ENCODE measurements at places on chromosomes 11 and 22.

DNA sequence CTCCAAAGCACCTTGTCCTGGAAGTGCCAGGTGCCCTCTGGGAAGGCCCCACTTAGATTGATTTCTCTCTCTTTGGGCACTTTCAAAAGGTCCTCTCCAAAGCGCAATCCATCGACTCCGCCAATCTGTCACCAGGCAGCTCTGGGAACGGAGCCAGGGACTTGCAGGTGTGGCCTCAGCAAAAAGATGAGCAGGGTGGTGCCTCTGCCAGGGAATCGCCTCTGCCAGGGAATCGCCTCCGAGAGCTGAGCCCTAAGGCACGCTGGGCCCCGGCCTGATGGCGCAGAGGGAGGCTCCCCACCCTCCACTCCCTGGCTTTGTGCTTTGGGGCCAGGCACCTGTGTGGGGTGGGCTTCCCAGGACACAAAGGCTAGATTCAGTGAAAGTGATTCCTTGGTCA, 1391.3 kb downstream of the TBC1D22A start:
- DNase-seq, result no peak

DNA sequence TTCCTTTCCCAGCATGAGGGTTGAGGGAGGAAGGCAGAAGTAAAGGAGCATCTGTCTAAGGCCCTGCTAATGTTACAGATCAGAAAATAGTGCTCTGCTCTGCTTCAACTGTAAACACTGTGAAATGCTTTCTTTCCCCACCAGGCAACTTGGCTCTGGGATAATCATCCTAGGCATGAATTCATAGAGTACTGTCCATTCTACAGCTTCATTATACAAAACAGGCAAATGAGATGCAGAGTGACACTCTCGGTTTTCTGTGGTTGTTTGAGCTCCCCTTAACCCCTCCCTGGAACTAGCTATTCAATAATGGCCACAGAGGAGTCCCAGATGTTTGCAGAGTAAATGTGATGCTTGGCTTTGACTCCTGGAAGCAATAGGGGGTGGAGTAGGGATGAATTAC, 184.3 kb upstream of the CTSC start:
- DNase-seq, result no peak

GRCh38 chr22:40510631-40511364, 125.7 kb downstream of the MRTFA start:
- DNase-seq, result no peak

DNA sequence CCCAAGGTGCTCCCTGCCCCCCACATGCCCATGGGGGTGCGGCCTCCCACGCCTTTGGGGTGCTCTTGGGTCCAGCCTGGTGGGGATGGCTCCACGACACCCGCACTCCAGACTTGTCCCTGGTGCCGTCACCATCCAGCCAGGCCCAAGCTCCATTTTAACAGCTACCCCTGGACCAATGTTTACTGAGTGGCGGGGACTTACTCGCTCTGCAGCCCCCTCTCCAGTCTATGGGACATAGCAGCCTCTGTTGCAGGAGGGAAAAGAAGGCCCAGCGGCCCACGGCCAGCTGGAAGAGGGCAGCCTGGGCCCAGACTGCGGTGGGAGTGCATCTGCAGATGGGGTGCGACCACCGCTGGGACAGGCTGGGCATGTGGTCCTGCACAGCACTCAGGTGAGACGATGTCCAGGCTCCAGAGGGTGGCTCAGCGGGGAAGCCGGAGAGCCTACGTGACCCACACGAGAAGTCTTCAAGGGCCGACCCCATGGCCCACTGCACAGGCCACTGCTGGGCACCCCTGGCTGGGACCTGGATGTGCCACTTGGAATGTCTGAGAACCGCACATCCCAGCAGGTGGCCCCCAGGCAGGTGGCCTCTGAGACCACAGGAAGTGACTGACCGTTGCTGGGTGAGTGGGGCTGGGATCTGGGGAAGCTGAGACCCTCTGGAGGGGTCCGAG, 18.1 kb downstream of the IL17REL start:
- no peak for DNase-seq

GRCh38 chr22:27463121-27463660, 338.4 kb downstream of the MN1 start:
- DNase-seq, result no peak

- no peak for DNase-seq
Measured at GRCh38 chr11:35953081-35953760, 9.4 kb downstream of the LDLRAD3 start.

DNA sequence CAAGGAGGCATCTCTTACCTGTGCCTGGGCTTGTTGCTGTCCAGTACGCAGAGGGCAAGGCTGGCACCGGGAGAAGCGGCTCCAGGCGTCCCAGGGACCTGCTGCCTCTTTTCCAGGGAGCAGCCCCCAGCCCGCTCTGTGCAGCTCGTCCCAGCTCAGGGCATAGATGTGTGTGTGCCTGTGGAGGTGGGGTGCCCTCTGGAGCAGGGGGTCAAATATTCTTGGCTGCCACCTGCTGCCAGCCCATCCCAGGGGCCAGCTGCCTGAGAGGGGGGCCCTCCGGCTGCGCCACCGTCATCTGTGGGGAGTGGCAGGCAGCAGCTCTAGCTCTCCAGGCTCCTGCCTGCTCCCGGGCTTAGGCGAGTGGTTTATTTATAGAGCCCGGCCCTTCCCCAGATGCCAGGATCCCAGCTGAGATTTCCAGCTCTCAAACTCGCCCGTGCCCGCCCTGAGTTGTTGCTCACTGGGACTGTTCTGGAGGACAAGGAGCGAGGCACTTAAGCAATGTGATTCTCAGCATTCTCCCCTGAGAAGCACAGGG, 87.5 kb downstream of the RTL6 start:
- no peak for DNase-seq

GRCh38 chr11:57815877-57816276, 54.3 kb downstream of the CTNND1 start:
- DNase-seq, result no peak

DNA sequence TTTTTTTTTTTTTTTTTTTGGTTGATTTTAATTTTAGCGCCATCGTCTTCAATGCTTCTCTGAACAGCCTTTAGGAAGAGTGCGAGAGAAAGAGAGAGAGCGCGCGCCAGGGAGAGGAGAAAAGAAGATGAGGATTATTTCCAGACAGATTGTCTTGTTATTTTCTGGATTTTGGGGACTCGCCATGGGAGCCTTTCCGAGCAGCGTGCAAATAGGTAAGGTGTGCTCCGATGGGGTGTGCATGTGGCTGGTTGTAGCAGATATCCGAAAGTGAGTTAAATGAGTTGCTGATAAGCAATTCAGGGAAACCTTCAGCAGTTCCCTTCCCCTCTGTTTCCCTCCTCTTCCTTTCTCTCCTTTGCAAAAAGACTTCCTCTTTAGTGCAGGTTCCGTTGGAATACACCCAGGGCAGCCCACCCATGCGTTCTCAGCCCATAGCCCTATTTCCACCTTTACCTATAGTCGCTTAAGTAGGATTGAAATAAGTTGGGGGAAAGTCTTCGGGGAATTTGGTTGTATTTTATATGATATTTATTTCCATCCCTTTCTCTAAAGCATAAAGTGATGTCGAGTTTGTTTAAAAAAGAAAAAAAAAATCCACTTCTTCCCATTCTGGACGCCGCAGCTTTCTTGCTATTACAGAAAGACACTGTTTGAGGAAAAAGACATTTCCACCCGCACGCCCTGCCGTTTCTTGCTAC, 1.1 kb downstream of the GRIA4 start:
- DNase-seq, result no peak

DNA sequence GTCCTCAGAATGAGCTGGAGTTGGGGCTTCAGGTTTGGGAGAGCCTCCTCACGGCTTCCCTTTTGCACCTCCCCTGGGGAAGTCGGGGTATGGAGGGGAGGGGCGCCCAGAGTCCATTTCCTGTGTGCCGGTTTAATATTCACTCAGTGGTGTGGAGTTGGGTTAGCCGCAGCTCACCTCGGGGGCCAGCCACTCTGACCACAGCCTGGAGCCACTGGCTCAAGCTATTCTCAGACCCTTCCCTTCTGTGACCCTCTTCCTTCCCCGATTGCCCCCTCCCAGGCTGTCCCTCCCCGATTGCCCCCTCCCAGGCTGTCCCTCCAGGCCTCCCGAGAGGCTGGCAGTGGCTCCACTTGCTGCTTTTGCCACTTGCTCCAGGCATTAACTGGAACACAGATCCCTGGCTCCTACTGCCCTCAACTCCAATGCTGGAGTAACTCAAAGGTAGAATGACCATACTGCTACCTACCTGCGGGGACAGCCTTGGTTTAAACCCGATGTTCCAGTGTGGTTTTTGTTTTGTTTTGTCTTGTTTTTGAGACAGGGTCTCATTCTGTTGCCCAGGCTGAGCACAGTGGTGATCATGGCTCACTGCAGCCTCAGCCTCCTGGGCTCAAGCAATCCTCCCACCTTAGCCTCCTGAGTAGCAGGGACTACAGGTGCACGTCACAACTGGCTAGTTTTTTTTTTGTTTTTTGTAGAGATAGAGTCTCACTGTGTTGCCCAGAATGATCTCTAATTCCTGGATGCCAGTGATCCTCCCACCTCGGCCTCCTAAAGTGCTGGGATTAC, 29.3 kb downstream of the RPUSD4 start:
- DNase-seq, result no peak

- DNase-seq, result no peak
Measured at GRCh38 chr11:97772705-97773104, 1248.0 kb upstream of the CNTN5 start.

GRCh38 chr22:21834869-21835268, 32.6 kb downstream of the MAPK1 start:
- DNase-seq, result no peak

- DNase-seq, result no peak
Measured at GRCh38 chr11:26028393-26028911, 303.5 kb upstream of the ANO3 start.

GRCh38 chr11:118201966-118202365, 22.8 kb downstream of the JAML start:
- DNase-seq, result no peak

- no peak for DNase-seq
Measured at GRCh38 chr11:58060939-58061672, 30.4 kb downstream of the OR6Q1 start.

DNA sequence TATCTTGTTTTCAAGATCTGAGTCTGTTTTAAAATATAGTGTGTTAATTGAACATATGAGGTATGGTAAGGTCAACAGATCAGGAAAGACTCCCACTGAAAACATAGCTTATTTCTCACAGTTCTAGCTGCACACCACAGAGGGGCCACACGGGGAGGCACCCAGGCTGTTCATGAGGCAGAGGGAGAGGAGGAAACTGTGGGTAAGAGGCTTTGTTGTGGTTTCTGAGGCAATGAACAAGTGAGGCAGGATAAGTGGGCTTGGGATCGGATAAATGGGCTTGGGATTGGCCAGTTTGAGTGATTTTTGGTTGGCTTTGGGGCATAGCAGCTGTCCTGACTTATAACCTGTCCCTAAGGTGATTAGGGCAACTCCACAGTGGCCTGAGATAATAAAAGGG, 242.1 kb downstream of the LUZP2 start:
- no peak for DNase-seq

- no peak for DNase-seq
Measured at GRCh38 chr22:22687638-22688500, 43.5 kb downstream of the GGTLC2 start.

GRCh38 chr22:32853662-32854061, 52.2 kb downstream of the TIMP3 start:
- DNase-seq, result no peak

DNA sequence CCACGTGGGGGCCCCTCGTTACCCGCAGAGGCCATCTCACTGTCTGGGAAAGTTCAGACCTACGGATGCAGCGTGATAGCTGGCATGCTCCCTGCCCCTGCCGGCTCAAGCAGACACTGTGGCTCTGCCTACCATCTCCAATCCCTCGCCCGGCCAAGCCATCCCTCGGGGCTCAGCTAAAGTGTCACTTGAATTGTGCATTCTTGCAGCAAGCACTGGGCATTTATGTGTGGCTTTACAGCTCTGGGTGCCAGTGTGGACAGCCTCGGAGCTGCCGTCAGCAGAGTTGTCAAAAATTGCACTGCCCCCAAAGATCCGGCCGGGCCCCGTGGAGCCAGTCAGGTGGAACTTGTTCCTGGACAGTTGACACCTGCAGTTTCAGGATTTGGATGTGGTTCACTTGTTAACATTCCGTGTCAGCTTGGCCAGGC, 75.0 kb upstream of the FGF3 start:
- DNase-seq, result no peak

GRCh38 chr22:29073618-29074275, 912 bp downstream of the KREMEN1 start:
- no peak for DNase-seq

GRCh38 chr11:124751741-124752470, at the start of gene VSIG2:
Gene VSIG2 (minus strand): TSS chr11:124752255. CDS start chr11:124752137, 118 bp downstream.
- DNase-seq, result no peak

DNA sequence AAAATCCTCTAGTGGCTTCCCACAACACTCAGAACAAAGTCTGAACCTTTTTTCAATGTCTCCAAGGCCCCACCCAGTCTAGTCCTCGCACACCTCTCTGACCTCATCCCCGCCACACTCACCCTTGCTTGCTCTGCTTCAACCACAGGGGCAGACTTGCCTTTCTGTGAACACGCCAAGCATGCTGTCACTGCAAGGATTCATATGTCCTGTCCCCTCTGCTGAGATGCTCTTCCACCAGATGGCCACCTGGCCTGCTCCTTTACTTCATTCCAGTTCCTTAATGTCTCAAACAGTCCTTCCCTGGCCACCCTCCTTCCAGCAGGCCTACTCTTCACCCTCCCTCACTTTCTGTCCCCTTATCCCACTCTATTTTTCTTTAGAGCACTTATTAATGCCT, 60.6 kb upstream of the ARHGAP20 start:
- no peak for DNase-seq

- DNase-seq, result no peak
Measured at GRCh38 chr22:50318698-50319411, 8.0 kb downstream of the DENND6B start.

- DNase-seq, result no peak
Measured at GRCh38 chr11:47056261-47056915, 119.8 kb downstream of the CSTPP1 start.

GRCh38 chr22:26364066-26365015, 64.7 kb upstream of the ASPHD2 start:
- DNase-seq, result peak; percentile 16

- DNase-seq, result no peak
Measured at GRCh38 chr22:32043391-32043790, 330 bp downstream of the SLC5A1 start.

DNA sequence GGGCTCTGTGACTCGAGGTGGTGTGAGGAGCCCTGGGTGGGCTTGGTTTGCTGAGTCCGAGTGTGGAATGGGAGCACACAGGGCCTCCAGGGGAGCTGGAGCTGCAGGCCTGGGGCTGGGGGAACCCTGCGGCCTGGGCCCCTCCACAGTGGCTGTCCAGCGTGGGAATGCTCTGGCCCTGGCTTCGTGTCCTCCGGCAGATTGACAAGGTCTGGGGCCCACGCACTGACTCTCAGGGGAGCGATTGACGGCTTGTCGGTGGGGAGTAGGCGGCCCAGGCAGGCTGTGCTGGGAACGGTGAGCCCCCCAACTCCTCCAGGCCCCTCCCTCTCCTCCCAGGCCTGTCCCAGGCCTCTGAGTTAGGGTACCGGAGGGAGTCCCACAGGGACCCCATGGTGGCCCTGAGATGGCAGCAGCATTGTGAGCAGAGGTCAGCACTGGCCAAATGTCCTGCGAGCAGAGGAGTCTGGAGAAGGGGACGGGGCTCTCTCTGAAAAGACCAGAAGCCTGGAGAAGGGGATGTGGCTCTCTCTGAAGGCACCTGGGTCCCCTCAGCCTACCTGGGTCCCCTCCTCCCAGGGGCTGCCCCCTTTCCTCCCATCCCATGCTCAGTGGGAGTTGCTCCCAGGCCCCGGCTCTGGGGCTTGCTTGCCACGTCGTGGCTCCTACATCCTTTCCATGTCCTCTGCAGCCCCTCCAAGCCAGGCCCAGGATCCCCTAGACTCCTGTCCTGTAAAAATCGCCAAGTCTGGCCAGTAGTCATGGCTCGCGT, 23.8 kb upstream of the MYEOV start:
- no peak for DNase-seq

GRCh38 chr11:85855341-85855656, at the start of gene CCDC83:
Gene CCDC83 (plus strand): TSS chr11:85855383. CDS start chr11:85865124, 9,741 bp downstream.
- DNase-seq, result no peak

- DNase-seq, result no peak
Measured at GRCh38 chr22:39501644-39502108, 414 bp upstream of the MIEF1 start.
